ENCODE measurements at places on chromosomes 5 and 9.

- DNase-seq = no peak
Observed at GRCh38 chr9:138047469-138048040, 170.0 kb downstream of the CACNA1B start.

DNA sequence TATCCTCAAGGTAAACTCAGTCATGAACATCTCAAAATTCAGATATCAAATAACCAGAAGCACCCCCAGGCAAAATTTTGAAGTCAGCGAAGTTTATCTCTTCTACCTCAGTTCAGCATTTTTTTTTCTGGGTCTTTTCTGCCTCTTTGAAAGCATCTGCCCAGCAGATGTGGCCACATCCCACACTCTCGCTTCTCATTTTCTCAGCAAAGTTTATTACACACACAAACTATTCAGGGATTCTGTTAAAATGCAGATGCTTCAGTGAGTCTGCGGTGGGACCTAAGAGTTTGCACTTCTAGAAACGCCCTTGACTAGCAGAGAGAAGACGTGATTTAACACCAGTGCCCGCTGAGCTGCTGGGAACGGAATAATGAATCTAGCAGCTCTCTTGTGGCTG is 19.3 kb downstream of the RASEF start:
- DNase-seq = no peak

DNA sequence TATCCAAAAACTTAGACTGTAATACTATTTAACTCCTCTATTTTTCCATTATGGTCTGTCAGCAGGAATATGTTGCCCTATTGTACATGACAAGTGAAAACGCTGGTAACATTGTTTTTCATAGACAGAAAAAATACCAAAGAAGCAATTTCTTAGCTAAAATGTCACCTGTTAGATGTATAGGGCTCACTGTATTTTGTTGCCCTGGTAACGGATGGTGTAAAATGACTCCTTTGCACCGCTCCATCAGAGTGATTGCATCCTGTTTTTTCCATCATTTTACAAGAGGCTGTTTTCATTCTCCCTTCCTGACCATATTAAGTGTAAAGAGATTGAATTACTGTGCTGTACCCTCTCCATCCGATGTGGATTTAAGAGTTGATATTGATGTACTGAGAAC is 460.1 kb upstream of the TLE4 start:
- no peak for DNase-seq

GRCh38 chr5:133534566-133534965 is 77.8 kb downstream of the FSTL4 start:
- DNase-seq = no peak

GRCh38 chr9:16960084-16960483 is 89.6 kb upstream of the BNC2 start:
- DNase-seq = no peak

DNA sequence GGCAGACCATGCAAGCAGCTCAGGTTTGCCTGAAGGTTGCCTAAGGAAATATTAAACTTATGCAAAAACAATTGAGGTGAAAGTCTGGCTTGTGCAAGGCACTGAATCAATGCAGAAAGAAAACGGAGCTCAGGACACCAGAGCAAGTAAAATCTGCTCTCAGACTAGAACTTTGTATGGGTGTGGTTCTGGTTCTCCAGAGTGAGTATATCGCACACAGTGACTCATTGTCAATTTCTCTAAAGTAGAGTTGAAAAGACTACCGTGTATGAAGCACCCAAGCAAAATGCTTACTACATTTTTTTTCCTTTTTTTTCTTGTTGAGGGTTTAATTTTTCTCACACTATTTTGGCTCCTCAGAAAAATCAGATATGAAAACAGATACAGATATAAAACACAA is 650.3 kb upstream of the CDH10 start:
- no peak for DNase-seq

DNA sequence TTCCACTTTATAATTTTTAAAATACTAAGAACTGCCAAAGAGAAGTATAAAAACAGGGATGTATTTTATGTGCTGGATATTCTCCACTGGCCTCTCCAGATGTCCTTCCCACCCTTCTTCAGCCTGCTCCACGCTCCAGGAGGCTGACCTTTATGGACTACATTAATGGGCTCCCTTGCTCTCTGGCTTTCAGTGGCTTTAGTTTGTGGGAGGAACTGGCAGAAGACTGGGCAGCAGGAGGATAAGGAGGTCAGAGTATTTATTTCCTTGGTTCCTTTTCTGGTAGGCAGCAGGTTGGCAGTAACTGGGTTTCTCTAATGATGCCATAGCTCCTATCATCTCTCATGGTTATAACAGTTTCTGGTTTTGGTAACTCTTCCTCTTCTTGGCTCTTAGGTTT is 133.9 kb downstream of the PAM start:
- DNase-seq = no peak

DNA sequence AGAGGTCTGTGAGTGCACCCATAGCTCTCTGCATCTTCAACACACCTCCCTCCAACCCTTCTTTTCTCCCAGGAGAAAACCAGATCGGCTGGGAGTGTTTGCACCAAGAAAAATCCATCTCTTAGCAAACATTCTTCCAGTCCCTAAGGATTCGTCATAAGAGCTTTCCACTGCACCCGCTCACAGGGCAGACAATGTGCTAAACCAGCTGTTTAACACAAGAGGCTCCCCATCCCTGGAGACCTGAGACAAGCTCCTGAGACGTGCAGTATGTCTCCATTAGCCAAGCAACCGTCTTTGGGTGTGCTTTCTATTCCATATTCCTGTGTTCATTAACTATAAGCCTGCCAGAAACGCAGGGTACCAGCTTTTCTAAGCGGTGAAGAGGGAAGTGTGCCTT is 93.6 kb upstream of the ZNF462 start:
- DNase-seq = no peak

GRCh38 chr9:72537671-72538070 is 16.3 kb downstream of the TMC1 start:
- DNase-seq = no peak

DNA sequence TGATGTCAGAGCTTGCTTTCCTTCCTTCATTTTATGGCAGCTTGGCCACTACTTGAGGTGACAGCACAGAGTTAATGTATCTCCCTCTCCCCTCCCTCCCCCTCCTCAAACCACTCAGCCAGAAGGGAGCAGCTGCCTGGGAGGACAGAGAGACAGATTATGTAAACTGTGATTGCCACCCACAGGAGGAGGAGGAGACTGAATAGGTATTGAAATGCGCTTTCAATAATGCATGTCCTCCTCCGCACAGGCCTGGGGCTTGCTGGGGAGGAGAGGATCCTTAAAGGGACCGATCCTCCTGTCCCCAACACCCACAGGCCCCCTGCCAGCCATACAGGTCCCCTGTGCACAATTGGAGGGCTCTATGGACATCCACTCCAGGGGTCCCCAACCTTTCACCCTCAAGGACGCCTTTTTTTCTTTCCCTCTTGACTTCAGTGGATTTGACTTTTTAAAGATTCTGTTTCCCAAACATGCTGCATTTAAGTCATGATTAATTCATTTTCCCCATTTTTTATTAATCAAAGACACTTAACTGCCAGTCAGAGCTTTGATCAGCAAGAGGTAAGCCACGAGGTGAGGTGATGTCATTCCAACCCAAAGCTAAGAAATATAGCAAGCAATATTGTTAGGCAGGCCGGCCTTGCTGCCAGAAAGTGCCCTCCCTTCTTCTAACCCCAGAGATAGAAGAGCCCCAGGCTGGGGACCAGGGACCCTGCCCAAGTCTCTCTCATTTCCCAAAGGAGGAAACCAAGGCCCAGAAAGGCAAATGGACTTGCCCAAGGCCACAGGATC is 47.5 kb upstream of the CPLX2 start:
- no peak for DNase-seq
